ENCODE measurements at places on chromosomes 6 and 20.

GRCh38 chr6:122704066-122704465 is 75.5 kb upstream of the FABP7 start:
- DNase-seq = no peak

DNA sequence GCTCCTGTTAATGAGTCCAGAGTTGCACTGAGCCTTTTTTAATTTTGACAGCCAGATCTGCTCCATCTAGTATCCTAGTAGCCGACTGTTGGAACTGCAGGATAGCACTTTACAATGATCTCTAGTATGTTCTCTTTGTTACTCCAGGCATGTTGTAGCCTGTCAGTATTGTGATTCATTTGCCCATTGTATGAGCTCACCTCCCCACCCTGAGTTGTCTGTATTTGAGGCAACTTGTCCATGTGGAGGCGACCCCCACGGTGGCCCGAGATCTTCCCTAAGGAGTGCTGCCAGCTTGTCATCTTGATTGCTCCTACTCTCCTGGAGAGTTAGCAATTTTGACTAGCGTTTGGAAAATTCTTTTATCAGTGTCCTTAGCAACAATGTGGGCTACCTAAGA is 67.2 kb downstream of the DHX35 start:
- no peak for DNase-seq

DNA sequence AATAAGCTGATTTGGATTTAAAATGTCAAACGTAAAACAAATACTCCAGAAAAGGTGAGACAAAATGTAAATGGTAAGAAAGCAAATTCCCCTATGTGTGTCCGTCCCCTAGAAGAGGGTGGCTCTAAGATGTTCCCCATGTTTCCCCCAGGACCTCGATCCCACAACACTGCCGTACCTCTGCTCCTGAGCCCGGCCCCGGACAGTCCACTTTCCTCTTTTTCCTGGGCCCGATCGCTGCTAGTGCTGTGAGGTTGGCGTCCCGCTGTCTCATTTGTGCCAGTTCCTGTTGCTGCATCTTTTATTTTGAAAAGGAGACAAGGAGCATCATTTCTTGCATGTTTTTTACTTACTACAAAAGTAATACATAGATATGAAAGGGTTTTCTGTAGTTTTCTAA is 68.3 kb downstream of the TAF4 start:
- DNase-seq = no peak

DNA sequence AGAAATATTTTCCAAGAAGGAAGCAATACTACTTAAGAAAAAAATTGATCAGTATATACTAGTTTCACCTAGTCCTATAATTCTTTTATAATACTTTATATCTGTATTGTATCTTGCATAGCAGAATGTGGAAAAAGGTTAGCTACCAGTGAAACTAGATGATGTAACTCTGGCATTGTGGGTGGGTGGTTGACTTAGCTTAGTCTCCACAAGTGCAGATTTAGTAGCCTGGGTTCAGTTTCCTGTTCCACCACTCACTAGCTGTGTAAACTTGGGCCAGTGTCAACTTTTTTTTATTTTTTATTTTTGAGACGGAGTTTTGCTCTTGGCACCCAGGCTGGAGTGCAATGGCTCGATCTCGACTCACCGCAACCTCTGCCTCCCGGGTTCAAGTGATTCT is 2.0 kb downstream of the MUC21 start:
- DNase-seq = no peak

GRCh38 chr20:21503345-21503744 is 10.5 kb downstream of the NKX2-2 start:
- DNase-seq = no peak

DNA sequence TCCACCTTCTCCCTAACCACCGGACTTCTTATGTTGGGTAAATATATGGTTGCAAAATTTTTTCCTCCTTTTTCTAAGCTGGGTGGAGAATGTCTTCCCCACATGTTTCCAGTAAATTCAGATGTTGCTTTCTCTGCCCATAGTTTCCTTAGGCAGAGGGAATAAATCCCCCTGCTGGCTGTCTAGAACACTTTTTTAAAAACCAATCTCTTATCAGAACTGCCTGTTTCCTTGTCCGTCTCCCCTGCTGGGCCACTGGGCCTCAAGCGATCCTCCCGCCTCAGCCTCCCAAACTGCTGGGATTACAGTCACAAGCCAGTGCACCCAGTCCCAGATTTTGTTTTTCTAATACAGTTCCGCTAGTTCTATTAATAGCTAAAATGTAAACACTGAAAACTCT is 9.9 kb upstream of the WFDC2 start:
- DNase-seq = no peak

- no peak for DNase-seq
These were observed 24.2 kb upstream of the PNPLA1 start for GRCh38 chr6:36245572-36246061.

- DNase-seq = no peak
These were observed 79.1 kb downstream of the FKBP5 start for GRCh38 chr6:35609588-35609987.

DNA sequence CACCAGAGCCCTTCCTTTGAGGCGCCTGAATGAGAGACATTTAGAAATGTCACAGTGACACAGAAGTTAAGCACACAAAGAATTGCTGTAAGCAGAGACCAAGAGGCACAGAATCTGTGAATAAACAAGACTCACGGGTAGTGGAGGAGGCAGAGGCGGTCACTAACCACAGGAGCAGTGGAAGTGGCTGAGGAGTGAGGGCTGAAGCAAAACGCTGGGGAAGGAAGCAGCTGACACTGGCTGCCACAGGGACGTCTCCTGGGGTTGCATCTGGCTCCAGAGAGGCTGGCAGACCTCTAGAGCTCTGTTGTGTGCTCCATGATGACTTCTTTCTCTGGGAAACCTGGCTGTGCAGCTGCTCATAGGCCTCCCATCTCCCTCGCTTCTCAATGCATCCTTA is 65.0 kb upstream of the SLC2A12 start:
- DNase-seq = no peak

DNA sequence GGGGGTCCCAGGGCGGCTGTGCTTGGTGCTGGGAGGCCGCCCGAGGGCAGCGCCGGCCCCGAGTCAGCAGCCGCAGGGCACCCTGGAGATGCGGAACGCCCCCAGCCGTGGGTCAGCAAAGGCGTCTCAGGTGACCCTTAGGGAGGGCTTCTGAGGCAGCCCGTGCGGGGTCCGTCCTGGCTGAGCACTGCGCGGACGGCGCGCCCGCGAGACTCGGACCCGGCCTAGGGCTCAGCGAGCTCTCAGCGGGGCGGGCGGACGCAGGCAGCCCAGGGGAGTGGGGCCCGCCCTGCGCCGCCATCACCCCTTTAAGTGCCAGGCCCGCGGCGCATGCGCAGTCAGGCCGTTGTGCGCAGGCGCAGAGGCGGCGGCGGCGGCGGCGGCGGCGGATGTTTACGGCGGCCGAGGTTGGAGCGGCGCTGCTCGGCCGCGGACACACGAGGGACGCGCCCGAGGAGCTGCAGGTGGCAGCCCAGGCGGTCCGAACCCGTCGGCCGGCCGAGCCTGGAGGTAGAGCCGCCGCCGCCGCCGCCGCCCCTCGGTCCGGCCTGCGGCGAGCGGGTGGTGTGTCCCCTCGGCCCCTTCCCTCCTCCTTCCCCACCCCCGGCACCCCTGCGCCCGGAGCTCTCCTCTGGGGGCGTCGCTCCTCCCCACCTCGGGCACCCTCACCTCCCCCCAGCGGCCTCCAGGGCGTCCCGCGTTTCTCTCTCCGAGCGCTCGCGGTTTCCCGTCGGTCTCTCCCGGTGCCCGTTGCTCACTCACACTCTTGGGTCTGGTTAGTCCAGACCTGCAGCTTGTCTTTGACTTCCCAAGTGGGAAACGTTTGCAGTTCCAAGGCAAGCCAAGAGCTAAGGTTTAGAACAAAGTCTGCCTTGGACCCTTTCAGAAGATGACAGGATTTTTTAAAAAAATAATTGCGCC is at the start of gene PCMTD2:
TSS of gene PCMTD2 (plus strand) at position 388 of the 921 bp plus-strand sequence. CDS start 4,218 bp downstream, outside the sequence.
- DNase-seq = peak; percentile 81

- DNase-seq = no peak
These were observed 28.1 kb downstream of the ARHGAP18 start for GRCh38 chr6:129681913-129682205.

GRCh38 chr6:71414486-71414885 is 125.9 kb downstream of the OGFRL1 start:
- no peak for DNase-seq

DNA sequence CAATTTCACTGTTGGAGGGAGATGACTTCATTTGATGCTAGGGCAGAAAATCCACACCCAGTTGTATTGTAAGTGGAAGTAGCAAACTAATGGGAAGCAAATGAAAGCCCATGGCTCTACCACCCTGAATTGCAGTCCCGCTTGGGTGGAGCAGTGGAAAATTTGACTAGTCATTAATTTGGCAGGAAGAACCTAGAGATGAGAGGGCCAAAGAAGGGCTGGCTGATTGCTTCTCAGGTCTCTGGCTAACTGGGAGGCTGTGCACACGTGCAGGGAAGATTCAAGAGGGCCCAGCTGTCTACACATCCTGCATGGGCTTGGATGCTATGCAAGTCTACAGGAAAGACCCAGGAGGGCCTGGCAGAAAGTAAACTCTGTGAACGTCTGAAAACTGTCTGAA is 466.2 kb downstream of the TFAP2A start:
- no peak for DNase-seq

DNA sequence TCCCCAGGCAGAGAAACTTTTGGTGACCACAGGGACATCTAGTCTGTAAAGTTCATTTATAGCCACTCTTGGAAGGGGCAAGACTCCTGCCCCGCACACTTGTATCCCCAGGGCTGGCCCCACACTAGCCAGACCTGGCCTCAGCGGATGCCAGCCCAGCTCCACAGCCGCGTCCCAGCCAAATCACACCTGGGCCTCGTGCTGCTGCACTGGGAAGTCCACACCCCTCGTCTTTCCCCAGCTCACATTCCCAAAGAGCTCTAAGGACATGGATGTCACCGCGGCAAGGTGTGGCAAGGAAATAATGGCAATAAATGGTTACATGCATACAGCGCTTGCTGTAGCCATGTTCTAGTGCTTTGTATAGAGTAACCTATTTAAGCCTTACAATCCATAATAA is 8.6 kb downstream of the IP6K3 start:
- DNase-seq = no peak

DNA sequence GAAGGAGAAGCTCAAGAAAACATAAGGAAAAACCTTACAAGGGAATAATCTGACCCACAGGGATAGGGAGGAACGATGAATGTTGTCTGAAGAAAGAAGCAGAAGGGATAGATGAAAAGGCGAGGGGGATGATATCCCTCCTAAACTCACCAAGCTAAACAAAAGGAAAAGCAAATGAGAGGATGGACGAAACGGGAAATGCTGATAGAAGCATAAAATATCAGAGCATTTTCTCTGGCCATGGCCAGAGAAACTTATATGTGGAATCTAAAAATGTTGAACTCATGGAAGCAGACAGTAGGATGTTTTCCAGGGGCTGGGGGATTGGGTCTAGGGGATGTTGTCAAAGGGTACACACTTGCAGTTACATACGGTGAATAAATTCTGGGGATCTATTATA is 148.4 kb upstream of the FOXQ1 start:
- DNase-seq = no peak

- no peak for DNase-seq
These were observed 230.5 kb upstream of the KHDRBS2 start for GRCh38 chr6:62516291-62517141.

- DNase-seq = no peak
These were observed 52.6 kb downstream of the BMP5 start for GRCh38 chr6:55822815-55823214.

DNA sequence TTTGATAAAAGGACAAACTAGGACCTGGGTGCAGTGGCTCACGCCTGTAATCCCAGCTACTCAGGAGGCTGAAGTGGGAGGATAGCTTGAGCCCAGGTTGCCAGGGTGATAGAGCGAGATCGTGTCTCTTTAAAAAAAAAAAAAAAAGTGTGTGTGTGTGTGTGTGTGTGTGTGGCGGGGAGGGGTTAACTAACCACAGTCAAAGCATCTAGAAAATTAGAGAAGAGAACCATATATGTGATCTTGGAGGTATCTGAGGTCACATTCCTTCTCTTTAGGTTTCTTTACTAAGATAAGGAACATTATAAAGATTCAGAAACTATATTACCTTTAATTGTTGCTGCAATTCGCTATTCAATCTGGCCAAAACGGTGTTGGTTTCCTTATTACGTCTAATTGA is 80.9 kb downstream of the REPS1 start:
- no peak for DNase-seq

- no peak for DNase-seq
These were observed 137.0 kb upstream of the STXBP5 start for GRCh38 chr6:147067184-147067583.

GRCh38 chr6:44404022-44404714 is 16.7 kb downstream of the CDC5L start:
- no peak for DNase-seq

DNA sequence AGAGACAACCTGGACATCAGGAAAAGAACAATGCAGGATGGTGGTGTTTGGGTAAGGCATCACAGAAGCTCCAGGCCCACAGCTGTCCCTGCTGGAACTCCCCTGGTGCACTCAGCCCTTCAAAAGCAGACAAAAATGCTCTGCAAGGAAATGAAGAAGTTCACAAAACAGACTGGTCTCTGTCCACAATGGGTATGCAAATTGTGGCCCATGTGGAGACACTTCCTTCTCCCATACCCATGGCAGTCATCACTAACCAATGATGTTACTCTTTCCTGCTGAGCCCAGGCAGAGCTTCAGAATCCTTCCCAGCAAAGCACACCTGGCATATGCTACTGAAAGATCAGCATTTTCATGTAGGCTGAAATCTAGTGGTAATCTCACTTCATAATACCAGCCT is 42.6 kb upstream of the PXDC1 start:
- DNase-seq = no peak

GRCh38 chr6:102389994-102390393 is 996.5 kb downstream of the GRIK2 start:
- DNase-seq = no peak

DNA sequence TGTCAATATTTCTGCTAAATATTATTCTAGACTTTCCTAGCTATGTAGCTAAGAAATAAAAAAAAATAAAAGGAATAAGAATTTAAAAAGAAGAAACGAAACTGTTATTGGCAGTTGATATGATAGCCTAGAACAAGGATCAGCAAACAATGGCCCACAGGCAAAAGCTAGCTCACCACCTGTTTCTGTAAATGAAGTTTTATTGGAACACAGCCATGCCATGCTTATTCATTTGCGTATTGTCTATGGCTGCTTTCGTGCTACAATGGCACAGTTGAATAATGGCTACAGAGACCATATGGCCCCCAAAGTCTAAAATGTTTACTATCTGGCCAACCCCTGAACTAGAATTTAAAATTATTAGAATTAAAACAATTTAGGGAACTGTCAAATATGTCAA is 952.6 kb upstream of the MAP3K7 start:
- DNase-seq = no peak

- DNase-seq = no peak
These were observed 14.2 kb downstream of the TRAF3IP2 start for GRCh38 chr6:111591370-111591900.

DNA sequence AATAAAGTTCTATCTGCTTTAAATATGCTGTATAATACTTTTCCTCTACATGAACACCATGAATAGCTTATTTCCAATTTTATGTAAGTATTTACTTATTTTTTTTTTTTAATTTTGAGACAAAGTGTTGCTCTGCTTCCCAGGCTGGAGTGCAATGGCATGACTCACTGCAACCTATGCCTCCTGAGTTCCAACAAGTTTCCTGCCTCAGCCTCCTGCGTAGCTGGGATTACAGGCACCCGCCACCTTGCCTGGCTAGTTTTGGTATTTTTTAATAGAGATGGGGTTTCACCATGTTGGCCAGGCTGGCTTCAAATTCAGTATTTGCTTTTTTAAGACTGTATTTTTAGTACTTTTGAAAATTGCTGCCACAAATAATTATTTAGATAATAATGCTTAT is 1365.9 kb downstream of the GRIK2 start:
- DNase-seq = no peak

All from activated T-helper 9 cell treated with anti-CD3 and anti-CD28 coated beads, Interleukin-2, amount 50 U/mL, for 16 hours (primary cell).